ENCODE measurements at places on chromosomes 4 and X.
A peak's percentile ranks its signal among the peaks of the same experiment; 100 is the strongest.

DNA sequence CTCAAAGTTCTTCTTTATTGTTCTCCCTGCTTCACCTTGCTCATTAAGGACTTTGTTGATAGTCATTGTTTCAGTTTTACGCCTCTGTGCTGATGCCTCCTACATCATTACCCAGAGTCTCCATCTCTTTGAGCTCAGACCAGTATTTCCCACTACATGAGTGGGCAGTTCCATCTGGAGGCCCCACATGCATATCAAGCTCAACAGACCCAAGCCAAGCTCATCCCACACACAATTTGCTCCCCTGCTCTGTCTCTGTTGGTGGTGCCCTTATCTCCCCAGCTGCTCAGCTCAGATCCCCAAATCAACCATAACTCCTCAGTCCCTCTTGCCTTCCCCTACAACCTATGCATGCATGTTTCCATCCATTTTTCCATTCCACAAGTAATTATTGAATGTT, 85.1 kb upstream of the EFNB1 start:
- no peak for DNase-seq

- peak; percentile 52 for DNase-seq
Measured at GRCh38 chrX:153438532-153438931, 7.3 kb downstream of the TREX2 start.

- DNase-seq, result no peak
Measured at GRCh38 chrX:38986586-38986985, 185.3 kb downstream of the MID1IP1 start.

DNA sequence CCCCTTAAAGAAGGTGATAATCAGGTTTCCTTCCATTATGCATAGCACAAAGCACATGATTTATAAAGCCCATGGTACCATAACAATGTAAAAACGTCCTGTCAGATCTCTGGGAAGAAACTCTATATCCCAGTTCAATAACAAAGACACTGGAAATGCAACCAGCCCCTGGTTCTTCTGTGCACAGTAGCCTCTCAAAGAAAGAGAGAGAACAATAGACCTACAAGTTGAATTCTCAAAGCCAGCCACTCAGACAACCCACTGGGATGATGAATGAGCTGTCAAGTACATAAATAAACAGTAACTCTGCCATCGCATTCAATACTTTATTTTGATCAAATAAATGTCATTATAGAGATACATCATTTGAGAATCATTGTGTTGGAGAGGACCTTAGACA, 400.1 kb upstream of the CPEB2 start:
- DNase-seq, result peak; percentile 28

DNA sequence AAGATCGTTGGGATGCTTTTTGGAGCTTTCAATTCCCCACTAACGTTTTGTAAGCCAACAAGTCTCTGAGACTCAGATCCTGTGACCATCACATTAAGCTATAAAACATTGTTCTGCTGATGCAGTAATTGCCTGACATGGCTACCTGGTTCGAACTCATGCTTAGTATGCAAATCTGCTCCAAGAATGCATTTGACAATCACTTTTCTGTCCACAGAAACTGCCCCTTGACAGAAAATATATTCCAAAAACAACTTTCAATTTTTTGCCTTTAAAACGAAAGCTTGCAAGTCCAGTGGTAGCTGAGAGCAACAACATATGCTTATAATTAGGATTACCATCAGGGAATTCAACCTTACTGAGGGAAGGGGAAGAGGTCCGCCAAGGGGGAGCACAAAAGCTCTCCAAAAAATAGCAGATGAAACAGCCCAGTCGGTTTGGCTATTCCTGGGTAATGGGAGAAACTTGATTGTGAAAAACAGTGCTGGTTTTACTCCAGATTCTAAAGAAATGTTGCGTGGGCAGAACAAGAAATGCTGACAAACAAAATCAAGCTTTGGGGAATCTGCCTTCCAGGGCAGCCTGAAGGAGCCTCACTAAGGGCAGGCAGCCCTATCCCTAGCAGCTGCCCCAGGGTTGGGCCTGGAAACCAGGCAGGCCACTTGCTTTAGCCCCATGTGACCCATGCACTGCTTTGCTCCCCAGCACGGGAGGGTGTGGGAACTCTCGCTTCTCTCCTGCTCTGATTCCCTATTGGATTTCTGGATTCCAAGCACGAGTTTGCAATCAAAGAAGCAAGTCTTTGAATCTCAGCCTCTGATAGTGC, 160.7 kb upstream of the LDB2 start:
- no peak for DNase-seq

- DNase-seq, result no peak
Measured at GRCh38 chr4:122606364-122607043, 14.4 kb downstream of the IL21 start.

DNA sequence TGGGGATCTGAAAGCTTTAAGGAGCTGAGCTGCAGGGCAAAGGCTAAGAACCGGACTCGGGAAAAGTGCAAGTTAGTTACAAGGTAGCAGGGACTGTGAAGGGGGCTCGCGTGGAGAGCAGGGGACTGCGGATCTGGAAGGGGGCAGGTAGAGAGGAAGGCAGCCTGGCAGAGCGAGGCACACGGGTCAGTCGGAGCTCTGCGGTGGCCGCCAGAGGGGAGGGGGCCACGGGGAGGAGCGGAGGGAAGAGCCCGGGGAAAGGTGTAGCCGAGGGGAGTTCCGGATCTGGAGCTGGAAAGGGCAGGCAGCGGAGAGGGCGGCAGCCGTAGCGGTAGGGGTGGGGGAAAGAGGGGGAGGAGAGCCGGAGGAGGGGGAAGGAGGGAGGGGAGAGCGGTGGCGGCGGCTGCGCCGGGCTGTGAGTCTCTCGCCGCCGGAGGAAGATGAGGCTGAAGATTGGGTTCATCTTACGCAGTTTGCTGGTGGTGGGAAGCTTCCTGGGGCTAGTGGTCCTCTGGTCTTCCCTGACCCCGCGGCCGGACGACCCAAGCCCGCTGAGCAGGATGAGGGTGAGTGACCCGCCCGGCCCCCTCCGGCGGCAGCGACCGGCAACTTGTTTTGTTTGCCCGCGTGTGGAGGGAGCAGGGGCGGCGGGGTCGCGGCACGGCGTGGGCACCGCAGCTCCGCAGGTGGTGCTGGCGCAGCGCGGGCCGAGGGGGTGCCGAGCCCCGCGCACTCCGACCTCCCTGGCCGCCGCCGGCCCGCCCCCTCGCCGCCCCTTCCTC, at the start of gene GALNT7:
GALNT7 (plus strand) TSS at position 416 of the 782 bp plus-strand sequence; CDS start at position 441, 25 bp downstream.
- DNase-seq, result peak; percentile 89

GRCh38 chr4:15516494-15516893, 46.8 kb downstream of the CC2D2A start:
- no peak for DNase-seq

- no peak for DNase-seq
Measured at GRCh38 chr4:155616117-155616516, 50.5 kb upstream of the GUCY1A1 start.

GRCh38 chrX:29687687-29688086, 527.7 kb upstream of the MAGEB2 start:
- peak; percentile 7 for DNase-seq

- DNase-seq, result no peak
Measured at GRCh38 chr4:120481756-120482155, 415.1 kb upstream of the MAD2L1 start.

- DNase-seq, result peak; percentile 60
Measured at GRCh38 chr4:7324651-7325121, 110.0 kb downstream of the PSAPL1 start.

GRCh38 chr4:89114100-89114499, 2.8 kb downstream of the TIGD2 start:
- no peak for DNase-seq

- DNase-seq, result no peak
Measured at GRCh38 chrX:63675716-63676115, 109.3 kb downstream of the ARHGEF9 start.

GRCh38 chr4:151614561-151614960, 146.2 kb downstream of the GATB start:
- no peak for DNase-seq

- no peak for DNase-seq
Measured at GRCh38 chrX:16589211-16589610, 60.7 kb upstream of the S100G start.

DNA sequence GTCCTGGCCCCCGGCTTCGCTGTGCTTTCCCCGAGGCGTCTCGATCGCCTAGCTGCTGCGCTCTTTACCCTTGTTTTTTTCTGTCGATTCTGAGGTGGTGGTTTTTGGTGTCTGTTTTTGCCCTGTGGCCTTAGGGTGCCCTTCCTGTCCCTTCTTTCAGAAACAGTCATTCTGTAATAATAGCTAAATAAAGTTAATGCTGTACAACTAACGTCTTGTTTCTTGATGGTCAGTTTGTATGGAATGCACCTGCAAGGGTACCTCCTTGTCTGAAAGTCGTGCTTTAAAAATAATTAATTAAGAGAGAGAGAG, 686 bp downstream of the FIP1L1 start:
- no peak for DNase-seq

Data from DMS53 (cell line).